ENCODE measurements at places on chromosomes 16 and 17. TPM values are rescaled to one million over a fixed set of nuclear protein-coding genes. Genes with fewer than 3 reads are reported as not detected.

The RTN4RL1 gene
- polyA plus RNA-seq: 0.09 TPM

The RDM1 gene
- 6.2 TPM for polyA plus RNA-seq

The ATMIN gene
- 34.8 TPM for polyA plus RNA-seq

The MT4 gene
- not detected for polyA plus RNA-seq

The SLC47A2 gene
- not detected for polyA plus RNA-seq

The SPHK1 gene
- 4.6 TPM for polyA plus RNA-seq

The MT1X gene
- polyA plus RNA-seq: 1,247 TPM

The CD300E gene
- polyA plus RNA-seq: not detected

The TMEM114 gene
- 2.9 TPM for polyA plus RNA-seq

The SPIRE2 gene
- 7.4 TPM for polyA plus RNA-seq

The STH gene
- polyA plus RNA-seq: not detected

The MT1F gene
- polyA plus RNA-seq: 28.2 TPM

The ATP1B2 gene
- polyA plus RNA-seq: 9.1 TPM

The TBX6 gene
- 3.6 TPM for polyA plus RNA-seq

The CDH3 gene
- polyA plus RNA-seq: 171 TPM

The SLFN14 gene
- polyA plus RNA-seq: not detected

The KLHL10 gene
- polyA plus RNA-seq: 0.26 TPM

The VMO1 gene
- polyA plus RNA-seq: 0.78 TPM

The DOC2B gene
- 1.8 TPM for polyA plus RNA-seq
